ENCODE measurements at places on chromosomes 12 and 14.

DNA sequence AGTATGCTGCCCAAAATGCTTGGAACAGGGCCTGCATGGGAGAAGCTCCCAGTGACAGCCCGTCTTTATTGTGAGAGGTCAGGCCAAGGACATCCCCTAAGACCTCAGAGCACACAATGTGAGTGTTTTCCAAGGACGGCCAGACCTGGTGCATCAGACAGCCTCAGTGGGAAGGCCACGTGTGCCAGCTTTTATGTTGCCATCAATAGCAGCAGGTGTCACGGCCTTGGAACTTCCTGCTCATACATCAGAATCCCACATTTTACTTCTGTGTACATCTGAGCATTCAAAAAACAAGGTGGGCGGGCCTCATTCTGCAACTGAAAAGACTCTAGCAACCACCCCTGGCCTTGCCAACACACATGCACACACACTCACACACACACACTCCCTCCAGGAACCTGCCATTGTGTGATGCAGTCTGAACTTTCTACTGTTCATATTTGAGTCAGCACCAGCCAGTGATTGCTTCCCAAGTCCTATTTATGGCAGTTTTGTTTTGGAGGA lies 753.1 kb upstream of the TBX3 start:
- no peak for DNase-seq

DNA sequence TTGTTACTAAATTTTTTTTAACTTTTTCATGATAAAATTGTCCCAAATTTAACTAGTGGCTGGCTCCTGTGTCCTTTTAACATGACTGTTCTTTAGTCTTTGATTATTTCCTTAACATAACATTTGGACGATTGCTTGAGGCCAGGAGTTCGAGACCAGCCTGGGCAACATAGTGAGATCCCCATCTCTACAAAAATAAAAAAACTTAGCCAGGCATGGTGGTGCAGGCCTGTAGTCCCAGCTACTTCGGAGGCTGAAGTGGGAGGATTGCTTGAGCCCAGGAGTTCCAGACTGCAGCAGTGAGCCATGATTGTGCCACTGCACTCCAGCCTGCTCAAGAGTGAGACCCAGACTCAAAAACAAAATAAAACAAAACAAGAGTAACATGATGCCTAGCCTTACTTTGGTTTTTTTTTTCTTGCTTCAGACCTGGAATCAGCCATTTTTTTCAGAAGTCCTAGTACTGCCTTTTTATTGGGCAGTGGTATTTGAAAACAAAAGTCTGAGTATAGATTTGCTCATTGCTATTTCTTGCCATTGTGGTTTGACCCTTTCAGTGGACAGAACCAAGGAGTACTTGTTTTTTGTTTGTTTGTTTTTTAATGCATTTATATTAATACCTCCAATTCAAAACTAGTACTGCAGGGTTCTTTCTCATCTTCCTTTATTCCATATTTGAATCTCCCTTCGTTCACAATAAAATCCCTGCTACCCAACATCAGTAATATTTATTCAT lies 4.8 kb downstream of the TOGARAM1 start:
- DNase-seq, result no peak

DNA sequence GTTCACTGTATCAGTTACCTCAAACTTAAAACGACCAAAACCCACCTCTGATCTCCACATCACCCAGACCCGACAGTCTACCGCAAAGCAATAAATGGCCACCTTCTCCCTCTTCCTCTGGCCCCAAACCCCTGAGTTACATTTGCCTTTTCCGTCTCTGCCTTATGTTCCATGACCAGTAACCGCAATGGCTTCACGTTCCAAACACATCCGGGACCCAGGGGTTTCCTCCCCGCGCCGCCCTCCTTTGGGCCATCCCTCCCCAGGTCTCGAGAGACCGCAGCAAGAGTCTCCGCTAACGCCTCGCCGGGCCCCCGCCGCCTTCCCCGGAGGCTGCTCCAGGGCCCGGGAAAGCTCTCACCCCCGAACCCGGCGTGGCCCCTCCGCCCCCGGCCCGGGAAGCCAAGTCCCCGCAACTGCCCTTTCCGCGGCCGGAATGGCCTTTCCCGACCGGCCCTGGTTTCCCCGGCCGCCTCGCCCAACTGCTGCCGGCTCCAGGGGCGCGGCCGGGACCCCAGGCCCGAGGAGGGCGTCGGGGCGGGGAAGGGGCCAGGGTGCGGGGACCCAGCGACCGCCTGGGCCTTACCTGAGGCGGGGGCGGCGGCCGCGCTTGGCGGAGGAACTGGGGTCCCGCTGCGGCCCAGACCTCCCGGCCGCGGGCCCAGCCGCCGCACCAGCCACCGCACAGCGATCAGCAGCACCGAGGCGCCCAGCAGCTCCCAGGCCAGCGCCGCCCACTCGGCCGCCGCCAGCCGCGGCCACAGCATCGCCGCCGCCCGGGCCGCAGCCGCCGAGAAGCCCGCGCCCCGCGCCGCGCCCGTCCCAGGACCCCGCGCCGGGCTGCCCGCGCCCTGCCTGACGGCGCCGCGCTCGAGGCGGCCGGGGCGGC lies at the start of gene ANKLE2:
Gene ANKLE2 (minus strand): TSS at position 801 of the 889 bp plus-strand sequence. CDS start 34 bp downstream, at position 767.
- DNase-seq, result peak; percentile 63

- no peak for DNase-seq
Measured at GRCh38 chr12:130196827-130197226, 34.6 kb downstream of the FZD10 start.

DNA sequence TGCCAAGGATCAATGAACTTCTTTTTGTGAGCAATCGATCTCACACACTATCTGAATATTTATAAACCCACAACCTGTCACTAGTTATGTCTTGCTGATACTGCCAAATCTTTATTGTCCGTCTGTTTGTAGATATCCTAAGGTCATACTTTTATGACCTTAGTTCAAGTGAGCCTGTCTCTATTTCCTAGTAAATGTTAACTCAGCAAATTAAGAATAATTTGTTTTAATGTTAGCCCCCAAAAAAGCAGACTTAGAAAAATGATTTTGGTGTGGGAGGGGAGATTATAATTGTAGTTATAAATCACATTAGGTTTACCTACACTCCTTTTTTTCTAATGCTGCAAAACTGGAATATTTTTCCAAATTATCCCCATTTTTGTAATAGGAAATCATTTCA lies 9.4 kb downstream of the STYK1 start:
- no peak for DNase-seq

DNA sequence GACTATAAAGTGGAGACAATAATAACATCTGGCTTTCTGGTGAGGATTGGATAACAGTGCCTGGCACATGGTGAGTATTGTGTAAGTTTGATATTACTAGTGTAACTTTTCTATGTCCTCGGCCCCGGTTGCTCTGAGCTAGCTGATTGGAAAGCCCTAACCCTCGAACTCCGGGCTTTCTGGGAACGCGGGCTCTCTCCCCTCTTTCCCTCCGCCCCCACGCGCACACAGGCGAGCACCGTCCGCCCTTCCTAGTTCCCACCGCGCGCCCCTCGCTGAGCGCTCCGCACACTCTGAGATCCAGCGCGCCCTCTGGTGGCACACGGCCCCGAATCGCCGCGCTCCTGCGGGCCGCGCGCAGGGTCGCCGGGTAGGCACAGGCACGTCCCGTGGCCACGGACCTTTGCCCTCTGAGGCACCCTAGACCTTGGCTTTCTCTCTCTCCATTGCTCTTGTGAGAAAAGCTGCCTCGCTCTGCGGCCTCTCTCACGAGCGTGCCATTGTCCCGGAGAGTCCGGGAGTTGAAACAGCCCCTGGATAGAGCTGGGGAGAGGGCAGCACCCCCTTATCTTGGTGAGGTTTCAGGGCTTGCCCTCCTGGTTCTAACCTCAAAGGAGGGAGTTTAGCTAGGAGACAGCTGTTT lies 23.2 kb upstream of the ESRRB start:
- peak; percentile 87 for DNase-seq

DNA sequence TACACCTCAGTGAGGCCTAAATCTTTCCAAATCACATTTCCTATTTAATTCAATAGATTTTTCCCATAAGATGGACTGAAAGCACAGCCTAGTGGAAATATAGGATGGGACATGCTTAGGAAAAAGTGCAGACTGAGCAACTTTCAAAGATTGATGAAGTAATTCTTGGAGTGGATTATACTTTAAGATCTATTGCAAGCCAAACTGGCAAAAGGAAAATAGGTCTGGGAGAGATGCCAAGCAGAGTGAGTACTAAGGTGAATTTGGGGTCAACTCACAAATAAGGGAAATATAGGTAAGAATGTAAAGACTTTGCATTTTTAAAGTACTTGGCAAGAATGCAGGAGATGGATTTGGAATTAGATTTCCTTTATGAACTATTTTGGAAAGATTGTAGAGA lies 170.2 kb upstream of the FOXG1 start:
- no peak for DNase-seq

- DNase-seq, result no peak
Measured at GRCh38 chr12:56330936-56331490, 2.8 kb downstream of the PAN2 start.

- no peak for DNase-seq
Measured at GRCh38 chr12:110922652-110923051, 2.3 kb upstream of the MYL2 start.

GRCh38 chr14:38999949-39000348 lies 103.1 kb downstream of the SEC23A start:
- DNase-seq, result no peak

DNA sequence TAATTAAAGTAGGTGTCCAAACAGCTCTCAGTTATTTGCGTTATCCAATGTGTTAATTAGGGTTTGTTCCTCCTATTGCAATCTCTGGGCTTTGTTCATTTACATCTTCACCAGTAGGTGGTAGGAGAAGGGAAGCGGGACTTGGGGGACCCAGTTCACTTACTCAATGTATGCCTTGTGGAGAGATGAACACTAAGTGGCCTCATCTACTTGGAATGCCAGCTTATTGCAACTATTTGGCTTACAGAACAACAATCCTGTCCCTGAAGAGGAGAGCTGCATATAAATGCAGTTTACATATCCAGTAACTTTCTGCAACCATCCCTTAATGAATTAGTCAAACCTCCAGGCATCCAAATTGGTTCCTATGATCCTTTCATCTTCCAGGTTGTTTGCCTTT lies 417.1 kb upstream of the CCDC196 start:
- no peak for DNase-seq

- DNase-seq, result peak; percentile 73
Measured at GRCh38 chr12:63882844-63883243, 38.3 kb downstream of the SRGAP1 start.

GRCh38 chr12:2963154-2963759 lies 4.1 kb downstream of the TEAD4 start:
- no peak for DNase-seq

DNA sequence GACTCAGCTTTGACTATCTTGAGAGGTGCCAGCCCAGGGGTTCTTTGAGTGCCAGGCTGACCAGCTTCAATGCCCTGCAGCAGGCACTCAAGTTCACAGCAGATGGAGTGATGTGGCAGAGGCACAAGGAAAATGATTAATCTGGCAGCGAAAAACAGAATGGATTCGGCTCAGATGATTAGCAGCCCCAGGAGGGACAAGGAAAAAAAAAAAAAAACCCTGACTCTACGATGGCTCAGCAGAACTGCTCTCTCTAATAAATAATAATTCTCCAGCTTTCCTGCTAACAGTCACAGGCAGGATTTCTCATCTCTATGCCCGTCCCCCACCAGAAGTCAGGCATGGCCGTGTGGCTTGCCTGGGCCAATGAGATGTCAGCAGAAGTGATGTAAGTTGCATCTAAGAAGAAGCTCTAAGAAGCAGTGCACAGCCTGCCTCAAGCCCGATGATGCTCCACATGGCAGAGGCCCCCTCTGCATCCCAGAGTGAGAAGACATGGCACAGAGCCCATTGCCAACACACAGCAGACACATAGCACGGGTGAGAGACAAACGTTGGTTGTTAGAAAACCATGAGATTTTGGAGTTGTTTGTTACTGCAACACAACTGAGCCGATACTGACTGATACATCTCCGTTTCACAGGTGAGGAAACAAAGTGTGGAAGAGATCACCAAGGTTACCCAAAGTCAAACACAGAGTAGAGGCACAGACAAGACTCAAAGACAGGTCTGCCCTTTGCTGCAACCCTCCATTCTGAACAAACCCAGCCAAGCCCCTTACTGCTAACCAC lies 111.0 kb downstream of the SCARB1 start:
- DNase-seq, result no peak

DNA sequence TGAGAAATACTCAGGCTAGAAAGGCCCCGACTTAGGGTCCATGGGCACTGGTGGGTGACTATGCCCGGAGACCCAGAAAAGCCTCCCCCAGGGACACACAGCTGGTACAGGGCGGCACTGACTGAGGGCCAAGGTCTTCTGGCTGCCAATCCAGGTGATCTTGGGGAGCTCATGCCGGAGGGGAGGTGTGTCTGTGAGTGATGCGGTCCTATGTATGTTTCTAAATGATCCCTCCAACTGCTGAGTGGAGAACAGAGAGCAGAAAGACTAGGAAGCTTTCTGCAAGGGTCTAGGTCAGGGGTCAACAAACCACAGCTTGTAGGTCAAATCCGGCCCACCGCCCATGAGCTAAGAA lies 391 bp downstream of the SERPINA4 start:
- DNase-seq, result no peak

DNA sequence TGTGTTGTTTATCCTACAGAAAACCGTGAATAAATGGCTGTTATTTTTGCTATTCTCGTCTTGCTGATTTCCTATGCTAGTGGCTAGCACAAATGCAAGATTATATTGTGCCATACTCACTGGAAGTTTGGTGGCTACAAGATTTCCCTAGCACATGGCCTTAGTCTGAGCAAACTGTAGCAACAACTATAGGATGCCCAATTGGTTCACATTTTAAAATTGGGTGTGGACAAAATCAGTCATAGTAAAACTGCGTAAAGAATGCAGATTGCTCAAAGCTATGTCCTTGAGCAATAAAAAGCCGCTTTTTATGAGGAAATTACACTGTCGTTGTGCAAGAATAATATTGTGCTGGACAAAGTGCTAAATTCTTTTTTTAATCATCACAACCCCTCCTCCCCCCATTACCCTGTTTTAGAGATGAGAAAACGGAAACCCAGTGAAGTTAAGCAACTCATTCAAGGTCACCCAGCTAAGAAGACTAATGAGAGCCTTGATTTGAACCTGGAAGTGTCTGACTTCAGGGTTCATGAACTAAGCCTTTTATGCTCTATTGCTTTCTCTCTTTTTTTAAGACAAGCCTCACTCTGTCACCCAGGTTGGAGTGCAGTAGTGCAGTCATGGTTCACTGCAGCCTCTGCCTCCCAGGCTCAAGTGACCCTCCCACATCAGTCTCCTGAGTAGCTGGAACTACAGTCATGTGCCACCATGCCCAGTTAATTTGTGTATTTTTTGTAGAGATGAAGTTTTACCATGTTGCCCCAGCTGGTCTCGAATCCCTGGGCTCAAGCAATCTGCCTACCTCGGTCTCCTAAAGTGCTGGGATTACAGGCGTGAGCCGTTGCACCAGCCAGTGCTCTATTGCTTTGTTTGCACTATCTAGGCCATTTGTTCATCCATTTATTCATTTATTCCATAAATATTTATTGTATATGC lies 73.6 kb downstream of the SRGAP1 start:
- peak; percentile 23 for DNase-seq

- DNase-seq, result no peak
Measured at GRCh38 chr14:102918438-102918837, 4.0 kb upstream of the AMN start.

Measured in glutamatergic neuron (in vitro differentiated cells).